ENCODE measurements at places on chromosomes 3 and 15.

GRCh38 chr3:188507244-188507720 lies 353.3 kb downstream of the LPP start:
- DNase-seq: no peak

GRCh38 chr15:70327328-70327855 lies 229.7 kb upstream of the TLE3 start:
- no peak for DNase-seq

DNA sequence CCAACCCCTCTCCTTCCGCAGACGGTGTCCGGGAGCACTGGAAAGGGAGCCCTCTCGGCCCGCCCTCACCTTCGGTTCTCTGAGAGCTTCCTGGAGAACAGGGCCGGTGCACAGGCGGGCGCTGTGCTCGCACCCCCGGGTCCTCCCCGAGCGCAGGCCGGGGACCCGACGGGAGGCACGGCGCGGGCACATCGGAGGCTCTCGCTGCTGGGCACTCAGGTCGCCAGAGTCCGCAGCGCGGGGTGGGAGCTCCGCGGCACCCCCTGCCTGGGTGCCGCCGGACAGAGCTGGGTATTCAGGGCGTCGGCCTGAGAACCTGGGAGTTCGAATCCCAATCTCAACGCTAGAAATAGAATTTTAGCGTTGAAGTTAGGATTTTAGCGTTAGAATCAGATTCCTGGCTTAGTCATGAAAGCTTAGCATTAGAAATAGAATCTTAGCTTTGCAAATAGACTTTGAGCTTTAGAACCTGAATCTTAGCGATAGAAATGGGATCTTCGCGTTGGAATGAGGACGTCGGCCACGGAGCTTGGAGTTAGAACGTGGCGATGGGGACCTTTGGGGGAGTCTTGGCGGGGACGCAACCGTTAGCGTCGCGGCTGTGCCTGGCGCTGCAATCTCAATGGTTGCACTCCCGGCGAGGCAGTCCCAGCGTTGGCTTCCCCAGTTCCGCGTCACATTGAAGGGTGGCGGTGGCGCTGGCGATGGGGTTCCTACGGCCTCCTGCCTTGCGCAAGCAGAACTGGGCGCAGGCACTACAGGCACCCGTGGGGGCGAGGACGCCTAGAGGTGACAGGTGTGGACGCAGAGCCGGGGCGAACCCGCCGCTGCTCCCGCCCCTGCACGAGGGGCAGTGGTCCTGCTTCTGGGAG lies 549 bp downstream of the TRH start:
- peak; percentile 43 for DNase-seq

DNA sequence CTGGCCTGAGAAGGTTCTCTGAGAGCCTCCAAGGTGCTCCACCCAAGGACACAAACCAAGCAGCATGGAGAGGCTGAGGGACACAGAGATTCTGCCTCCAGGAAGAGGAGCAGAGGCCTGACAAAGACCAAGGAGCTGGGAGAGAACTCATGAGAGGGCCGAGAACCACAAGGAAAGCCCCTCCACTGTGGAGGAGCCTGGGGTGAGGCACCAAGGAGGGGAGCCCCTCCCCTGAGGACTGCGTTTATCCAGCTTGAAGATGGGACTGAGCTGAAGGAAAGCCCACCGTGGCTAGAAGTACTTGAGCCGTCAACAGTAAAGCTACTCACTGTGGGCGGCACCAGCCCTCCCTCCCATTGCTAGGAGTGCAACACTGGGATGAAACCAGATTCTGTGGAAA lies 63.1 kb upstream of the MEF2A start:
- DNase-seq: no peak

- no peak for DNase-seq
These were observed 511 bp upstream of the RARB start for GRCh38 chr3:25427563-25427941.

DNA sequence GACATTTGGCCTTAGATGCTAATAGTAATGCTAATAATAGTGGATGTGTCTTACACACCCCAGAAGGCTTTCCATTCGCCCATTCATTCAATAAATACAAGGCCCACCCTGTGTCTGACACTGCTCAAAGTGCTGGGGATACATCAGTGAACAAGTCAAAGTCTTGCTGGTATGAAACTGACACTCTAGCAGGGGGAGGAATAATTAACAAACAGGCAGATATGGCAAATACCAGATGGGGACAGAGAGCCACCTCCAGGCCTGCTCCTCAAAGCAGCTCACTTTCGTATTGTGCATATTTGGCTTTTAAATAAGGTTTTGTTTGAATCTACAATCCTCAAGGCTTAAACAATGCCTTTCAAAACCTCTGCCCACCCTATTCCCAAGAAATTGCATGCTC lies 28.3 kb upstream of the LYZL4 start:
- DNase-seq: no peak

DNA sequence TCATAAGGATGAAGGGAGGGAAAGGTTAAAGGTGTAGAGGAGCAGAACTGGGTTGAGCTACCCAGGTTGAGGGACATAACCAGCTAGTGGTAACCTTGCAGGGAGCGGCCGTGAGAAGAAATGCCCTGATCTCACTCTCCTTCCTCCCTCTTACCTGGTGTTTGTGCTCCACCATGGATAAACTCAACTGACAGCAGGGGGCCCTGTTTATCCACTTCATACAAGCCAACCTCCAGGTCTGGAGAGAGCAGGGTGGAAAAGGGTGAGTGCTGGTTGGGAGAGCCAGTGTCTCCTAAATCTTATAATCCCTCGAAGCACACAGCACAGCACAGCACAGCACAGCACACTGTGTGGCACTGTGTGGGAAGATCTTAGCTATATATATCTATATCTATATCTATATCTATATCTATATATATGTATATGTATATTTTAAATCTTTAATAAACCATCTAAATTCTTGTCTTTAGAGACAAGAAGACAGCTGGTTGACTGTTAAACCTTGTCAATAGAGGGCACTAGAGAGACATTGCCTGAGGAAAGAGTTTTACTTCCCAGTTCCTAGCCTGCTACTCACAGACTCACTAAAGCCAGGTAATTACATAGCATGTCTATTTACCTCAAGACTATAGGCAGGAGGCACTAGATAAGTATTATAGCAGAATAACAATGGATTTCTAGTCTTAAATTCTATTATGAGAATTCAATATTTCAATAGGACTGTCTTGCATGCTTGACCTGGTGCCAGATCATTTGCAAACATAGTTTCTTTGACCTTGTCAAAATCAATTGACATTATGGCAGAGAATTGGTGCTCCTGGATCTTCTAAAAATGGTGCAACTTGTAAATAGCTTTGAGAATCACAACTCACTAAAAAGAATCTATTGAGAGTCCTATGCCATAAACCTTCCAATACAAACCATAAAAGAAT lies 21.7 kb upstream of the FMN1 start:
- DNase-seq: no peak

DNA sequence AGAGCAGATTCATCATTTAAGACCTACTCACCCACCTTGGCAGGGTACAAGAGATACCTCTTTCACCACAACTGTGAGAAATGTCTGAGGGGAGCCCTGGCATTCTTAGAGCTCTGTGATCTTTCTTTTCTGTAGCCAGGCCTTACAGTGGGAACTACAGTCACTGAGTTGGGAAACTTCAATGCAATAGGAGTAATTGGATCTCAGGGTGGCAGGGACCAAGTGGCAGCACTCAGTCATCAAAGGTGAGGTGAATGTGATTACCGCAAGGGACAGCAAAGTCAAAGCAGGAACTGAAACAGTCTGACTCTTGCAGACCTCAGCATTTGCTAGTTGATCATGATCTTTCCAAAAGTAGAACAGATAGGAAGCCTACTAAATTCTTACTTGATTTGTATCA lies 7.2 kb upstream of the MCF2L2 start:
- no peak for DNase-seq

- DNase-seq: no peak
These were observed 65.0 kb downstream of the SYNM start for GRCh38 chr15:99169769-99170311.

DNA sequence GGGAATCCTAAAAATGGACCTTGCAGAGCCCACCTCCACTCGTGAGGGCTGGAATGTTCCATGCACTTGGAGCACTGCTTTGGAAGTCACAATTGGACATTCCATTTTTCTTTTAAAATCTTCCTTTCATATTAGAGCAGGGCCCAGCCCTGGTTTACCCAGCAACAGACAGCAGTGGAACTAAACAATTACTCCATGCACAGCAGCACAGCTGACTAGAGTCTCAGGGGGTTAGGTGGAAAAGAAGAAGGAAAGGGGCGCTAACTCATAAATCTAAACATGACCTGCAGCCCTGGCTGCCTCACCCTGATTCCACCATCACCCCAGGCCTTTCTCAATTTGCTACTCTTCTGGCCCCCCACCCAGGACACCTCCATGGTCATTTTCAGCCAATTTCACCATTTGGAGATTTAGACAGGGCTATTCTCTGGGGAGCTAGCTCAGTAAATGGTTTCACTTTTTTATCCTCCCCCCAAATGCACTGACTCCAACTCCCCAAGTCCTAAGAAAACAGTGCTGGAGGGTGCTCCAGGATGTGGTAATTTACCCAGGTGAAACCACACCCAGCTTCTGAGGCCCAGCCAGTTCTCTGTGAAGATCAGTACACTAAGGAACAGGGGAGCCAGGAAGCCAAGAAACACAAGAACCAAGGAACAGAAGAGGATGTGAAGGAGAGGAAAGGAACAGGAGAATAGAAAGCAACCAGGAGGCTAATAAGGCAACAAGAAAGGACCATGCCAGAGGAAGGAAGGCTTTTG lies 1.6 kb upstream of the LRRC31 start:
- DNase-seq: no peak

- no peak for DNase-seq
These were observed 3.4 kb upstream of the HHLA2 start for GRCh38 chr3:108292905-108293328.

GRCh38 chr3:112498914-112499711 lies at the start of gene BTLA:
Gene BTLA, minus strand, starts transcription at chr3:112499472. Its CDS starts 114 bp downstream, at chr3:112499358.
- DNase-seq: no peak

DNA sequence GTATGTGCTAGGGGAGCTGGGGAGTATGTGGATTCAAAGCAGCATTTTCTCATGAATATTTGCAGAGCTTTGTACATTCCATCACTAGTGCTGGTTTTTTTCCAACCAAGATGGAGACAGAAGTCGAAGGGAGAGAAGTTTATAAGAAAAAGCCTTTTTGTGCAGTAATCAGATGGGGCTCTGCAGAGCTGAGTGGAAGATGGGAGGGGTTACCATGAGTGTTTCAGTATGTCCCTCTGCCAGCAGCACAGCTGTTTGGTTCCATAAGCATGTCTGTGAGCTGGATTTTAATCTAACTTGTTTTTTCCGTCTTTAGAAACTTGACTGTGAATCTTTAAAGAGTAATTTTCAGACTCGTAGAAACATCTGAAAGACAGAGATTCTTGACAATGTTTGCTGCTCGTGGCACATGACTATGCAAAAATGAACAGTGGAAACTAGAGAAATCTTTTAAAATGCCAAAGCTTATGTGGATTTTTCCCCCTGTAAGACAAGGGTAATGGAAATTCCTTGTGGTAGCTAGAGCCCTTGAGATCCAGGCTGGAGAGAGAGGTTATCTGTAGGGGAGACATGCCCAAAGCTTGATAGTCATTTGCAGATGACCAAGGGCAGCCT lies 20.3 kb downstream of the STARD9 start:
- DNase-seq: no peak

- no peak for DNase-seq
These were observed 11.1 kb downstream of the GP5 start for GRCh38 chr3:194387926-194388418.

DNA sequence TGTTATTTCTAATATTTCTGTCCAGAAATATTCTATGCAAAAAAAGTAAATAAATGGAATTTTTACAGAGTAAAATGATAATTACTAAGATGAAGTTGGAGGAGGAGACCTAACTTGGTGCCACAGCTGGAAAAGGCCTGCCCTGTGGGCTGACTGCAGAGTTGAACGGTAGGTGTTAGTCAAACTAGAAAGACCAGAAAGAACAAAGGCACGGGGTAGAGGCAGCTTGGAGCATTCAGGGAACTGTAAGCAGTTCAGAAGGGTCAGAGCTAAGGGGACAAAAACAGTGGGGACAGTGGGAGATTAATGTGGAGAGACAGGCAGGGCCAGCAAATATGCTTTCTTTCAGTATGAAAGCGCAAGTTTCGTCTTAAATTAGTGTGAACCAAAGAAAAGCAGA lies 39.3 kb upstream of the PTPRG start:
- no peak for DNase-seq

- DNase-seq: no peak
These were observed 138.2 kb upstream of the ZNF385D start for GRCh38 chr3:21889166-21889565.

Measured in frontal cortex (tissue), 4 donors.